ENCODE measurements at places on chromosomes 7 and 10.

- no peak for DNase-seq
These were observed 135.3 kb downstream of the ARHGAP22 start for GRCh38 chr10:48469516-48470020.

GRCh38 chr10:77836299-77836820 lies 90.2 kb downstream of the DLG5 start:
- peak; percentile 53 for DNase-seq

DNA sequence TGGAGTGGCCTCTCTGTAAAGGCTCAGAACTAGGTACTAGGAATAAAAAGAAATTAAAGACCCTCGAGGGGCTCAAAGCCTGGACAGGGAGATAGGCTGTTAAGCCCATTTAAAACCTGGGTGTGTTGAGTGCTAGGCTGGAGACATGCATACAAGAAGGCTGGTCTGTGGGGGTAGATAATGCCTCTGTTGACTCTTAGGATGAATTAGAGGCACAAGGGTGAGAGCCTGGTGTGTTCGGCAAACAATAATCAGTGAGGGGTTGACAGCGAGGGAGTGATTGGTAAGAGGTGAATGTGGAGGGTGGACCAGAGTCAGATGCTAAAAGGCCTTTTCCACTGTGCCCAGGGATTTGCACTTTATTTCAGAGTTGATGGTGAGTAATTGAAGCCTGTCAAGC lies 12.7 kb downstream of the GSTO2 start:
- DNase-seq: no peak

DNA sequence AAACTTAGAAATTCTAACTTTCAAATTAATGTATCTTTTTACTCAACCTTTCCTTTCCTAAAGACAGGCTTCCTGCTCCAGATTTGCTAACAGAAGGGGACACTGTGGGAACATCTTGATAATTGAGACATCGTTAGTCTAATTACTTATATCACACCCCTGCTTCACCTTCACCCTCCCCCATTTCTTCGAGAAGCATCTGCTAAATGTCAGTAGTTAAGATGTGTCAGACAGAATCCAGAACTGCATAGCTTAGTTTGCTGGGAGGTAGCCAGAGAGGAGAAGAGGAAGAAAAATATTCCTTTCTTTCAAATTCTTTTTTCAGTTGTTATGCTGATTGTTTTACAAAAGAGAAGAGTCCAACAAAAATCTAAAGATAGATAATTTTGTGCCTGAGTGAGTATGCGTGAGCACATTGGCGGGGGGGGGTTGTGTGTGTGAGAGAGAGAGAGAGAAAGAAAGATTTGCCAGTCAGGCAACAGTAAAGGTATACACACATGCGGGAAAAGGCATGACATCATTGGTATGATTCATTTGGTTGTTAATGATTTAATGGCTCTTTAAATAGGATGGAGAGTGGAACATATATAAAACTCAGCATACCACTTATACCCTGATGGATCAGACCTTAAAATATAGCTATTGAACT lies 192.4 kb downstream of the PTN start:
- DNase-seq: no peak

DNA sequence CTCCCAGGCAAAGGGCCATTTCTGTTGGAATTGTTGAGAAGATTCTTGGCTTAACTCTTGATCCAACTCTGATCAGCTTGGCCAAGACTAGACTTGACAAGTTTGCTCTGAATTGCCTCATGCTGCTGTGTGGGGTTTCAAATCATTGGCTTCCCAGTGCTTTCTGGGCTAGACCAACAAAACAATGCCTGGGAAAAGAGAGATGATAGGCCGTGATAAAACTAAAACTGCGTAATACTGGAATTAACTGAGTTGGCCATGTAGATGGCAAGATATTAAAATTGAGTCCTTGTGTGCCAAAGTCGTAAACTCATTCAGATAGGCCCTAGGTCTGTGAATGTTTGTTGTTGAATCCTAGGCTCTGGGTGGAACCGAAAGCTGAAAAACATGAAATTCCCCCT lies 222.6 kb downstream of the MGMT start:
- no peak for DNase-seq

GRCh38 chr7:40884241-40884640 lies 749.4 kb downstream of the SUGCT start:
- no peak for DNase-seq

DNA sequence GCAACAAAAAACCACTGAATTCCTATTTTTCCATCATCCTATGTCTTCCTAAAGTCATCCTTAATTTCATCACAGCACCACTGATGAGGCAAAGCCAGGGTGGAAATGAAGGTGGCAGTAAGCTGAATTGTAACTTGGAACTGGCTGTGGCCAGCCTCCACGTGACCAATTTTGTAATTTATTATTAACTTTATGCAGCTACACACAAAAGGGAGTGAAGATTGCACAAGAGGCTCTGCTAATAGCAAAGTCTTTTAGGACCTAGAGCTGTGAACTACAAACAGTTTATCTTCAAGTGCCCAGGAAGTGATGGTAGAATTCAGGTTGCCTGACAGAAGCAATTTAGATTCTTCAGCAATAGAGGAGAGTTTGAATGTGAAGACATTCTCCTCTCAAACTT lies 176.4 kb downstream of the CCDC71L start:
- no peak for DNase-seq

- no peak for DNase-seq
These were observed 11.2 kb downstream of the GPR146 start for GRCh38 chr7:1055491-1055955.

GRCh38 chr10:101258179-101258885 lies 29.1 kb upstream of the LBX1 start:
- DNase-seq: no peak

- no peak for DNase-seq
These were observed 2.4 kb downstream of the ADRB1 start for GRCh38 chr10:114046087-114046458.

DNA sequence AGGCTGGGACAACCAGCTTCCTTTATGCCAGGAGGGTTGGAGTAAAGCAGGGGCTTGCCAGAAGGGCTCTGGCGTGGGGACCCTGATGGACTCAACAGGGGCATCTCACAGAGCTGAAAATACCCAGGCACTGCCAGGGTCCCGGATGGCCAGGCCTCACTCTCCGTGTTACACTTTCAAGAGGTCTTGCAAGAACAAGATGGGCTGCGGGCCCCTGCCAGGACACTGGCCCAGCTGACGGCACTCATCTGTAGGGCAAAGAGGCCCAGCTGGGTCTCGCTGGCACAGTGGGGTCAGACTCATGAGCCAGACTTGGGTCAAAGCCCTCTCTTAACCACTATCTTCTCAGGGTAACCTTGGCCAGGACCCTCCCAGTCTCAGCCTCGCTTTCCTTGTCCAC lies 90.9 kb downstream of the FAM53B start:
- DNase-seq: no peak

DNA sequence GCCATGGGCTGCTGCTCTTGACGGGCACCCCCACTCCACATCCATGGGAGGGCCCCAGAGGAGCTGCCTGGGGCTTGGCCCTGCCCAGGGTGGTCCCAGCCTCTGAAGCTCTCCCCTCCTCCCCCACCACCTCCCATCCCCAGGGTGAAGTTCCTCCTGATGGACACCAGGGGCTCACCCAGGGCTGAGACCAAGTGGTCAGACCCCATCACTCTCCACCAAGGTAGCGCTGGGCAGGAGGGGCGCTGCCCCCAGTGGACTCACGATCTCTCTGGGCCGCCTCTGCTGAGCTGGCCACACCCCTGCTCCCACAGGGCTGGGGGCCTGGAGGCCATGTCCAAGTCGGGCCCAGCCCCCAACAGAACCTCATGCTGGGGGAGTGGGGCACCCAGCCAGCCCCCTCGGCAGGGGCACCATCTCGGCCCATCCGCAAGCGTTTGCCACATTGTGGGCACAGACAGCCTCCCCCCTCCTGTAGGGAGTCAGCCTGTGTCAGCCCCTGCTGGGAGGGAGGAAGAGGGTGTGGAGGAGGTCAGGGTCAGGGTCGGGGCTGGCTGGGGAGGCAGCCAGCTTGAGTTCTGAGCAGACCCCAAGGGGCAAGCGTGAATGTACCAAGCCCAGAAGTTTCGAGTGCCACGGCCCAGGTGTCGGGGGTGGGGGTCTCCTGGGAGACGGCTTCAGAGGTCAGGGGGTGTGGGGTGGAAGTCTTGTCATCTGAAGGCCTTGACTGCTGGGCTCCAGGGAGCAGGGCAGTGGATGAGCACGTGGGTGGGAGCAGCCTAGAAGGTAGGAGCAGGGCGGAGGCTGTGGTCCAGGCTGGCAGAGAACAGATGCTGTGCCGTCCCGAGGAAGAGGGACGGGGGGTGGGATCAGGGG lies 2.8 kb downstream of the UPK3B start:
- DNase-seq: no peak

DNA sequence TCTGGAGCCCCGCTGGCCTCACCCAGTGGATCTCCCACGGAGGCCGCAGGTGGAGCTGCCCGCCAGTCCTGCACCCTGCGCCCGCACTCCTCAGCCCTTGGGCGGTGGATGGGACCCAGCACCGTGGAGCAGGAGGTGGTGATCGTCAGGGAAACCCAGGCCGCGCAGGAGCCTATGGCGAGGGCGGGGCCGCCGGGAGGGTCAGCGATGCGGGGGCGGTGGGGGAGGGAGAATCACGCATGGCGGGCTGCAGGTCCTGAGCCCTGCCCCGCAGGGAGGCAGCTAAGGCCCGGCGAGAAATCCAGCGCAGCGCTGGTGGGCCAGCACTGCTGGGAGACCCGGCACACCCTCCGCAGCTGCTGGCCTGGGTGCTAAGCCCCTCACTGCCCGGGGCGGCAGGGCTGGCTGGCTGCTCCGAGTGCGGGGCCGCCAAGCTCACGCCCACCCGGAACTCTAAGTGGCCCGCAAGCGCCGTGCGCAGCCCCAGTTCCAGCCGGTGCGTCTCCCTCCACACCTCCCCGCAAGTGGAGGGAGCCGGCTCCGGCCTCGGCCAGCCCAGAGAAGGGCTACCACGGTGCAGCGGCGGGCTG lies 524.8 kb upstream of the TPK1 start:
- no peak for DNase-seq

- DNase-seq: peak; percentile 44
These were observed 75.6 kb downstream of the CCDC6 start for GRCh38 chr10:59830601-59831259.

- DNase-seq: peak; percentile 47
These were observed at the start of gene TFPI2 for GRCh38 chr7:93890464-93891068. TSS of gene TFPI2 (minus strand) at chr7:93890753. CDS start at chr7:93890678, 75 bp downstream.

- no peak for DNase-seq
These were observed 696 bp downstream of the GIMAP4 start for GRCh38 chr7:150567871-150568301.

DNA sequence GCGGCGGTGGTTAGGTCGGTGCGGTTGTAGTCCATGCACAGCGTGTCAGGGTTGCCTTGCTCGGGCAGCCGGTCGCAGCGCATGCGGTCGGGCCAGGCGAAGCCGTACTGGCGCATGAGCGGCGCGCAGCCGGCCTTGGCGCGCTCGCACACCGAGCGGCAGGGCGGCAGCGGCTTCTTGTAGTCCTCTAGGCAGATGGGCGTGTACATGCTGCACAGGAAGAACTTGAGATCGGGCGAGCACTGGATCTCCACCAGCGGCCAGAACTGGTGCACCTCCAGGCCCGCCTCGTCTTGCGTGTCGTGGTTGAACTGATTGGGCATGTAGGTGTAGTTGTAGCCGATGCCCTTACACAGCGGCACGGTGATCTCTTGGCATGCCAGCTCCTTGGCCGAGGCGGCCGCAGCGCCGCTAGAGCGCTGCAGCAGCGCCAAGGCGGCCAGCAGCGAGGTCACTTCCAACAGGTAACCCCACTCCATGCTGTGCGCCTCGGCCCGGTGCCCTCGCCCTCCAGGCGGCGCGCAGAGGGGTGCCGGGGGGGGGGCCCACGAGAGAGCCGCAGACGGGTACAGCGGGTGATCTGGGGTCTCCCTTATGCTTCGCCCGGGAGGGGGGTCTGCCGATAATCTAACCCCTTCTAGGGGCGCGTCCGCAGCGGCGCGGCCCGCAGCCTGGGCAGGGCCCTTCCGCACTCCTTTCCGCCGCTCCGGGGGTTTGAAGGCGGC lies 983 bp downstream of the FZD8 start:
- DNase-seq: peak; percentile 67

GRCh38 chr10:131533846-131534526 lies 222.5 kb upstream of the TCERG1L start:
- no peak for DNase-seq

- DNase-seq: no peak
These were observed 29.4 kb downstream of the GRID1 start for GRCh38 chr10:86337121-86337601.

DNA sequence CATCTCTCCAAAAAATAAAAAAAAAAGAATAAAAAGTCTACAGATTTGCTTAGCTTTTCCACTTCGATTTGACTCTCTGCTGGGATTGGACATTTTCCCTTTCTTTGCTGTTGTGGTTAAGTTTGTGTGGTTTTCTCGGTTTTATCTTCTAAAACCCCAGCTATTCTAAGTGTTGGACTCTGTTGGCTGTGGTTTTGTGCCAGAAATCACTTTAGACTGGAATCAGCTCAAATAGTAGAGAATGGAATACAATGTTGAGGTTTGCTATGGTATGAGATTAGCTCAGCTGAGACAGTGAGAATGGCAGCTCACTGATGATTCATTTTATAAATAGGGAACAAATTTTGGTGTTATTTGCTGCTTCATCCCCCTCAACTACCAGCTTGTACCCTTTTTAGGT lies 116.0 kb downstream of the BUB3 start:
- DNase-seq: no peak

DNA sequence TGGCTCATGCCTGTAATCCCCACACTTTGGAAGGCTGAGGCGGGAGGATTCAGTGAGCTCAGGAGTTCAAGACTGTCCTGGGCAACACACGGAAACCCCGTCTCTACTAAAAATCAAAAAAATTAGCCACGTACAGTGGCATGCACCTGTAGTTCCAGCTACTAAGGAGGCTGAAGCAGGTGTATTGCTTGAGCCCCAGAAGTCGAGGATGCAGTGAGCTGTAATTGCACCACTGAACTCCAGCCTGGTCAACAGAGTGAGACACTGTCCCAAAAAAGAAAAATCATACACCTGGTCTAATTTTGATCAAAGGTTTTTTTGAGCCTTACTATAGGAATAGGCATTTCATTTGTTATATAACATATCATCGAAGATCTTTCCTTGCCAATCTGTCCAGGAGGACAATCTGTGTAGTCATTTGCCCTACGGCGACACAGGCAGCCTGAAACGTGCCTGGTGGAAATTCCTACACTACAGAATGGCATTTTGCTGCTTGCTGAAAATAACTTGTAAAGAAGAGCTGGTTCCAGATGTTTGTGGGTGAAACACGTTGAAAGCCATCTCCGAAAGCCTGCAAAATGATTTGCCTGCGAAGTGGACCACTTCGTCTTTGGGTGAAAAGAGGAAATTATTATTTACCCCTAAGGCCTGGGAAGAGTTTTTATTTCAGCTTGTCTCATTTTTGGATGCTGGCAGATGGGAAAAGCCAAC lies 31.3 kb upstream of the GDI2 start:
- DNase-seq: no peak

DNA sequence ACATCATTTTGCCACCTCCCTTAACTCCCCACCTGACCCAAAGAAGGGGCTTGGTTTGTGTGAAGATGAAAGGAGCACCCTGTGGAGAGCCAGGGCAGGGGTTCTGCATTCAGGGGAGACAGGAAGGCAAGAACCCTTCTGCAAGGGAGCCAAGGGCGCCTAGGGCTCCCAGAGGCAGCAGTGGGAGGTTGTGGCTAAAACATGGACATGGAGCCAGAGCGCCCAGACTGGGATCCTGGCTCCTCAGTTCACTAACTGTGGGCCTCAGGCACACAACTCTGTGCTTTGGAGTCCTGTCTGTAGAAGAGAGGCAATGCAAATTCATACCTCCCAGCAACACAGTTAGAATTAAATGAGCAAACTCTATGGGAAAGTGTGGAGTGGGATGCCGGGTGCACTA lies 123.1 kb upstream of the MACROH2A2 start:
- DNase-seq: no peak

GRCh38 chr7:98265841-98266271 lies 13.8 kb upstream of the TECPR1 start:
- no peak for DNase-seq
